DND-41 (cell line): ENCODE measurements at places on chromosomes 16 and 17.

GRCh38 chr17:37816950-37817349, 72.1 kb upstream of the HNF1B start:
- H3K27me3 ChIP-seq = peaks cover 8% of the 10 kb centered on the region
- H3K4me3 ChIP-seq = no peak overlapping the region
- H3K27ac ChIP-seq = no peak overlapping the region
- no peaks in the 10 kb centered on the region for H3K36me3 ChIP-seq

DNA sequence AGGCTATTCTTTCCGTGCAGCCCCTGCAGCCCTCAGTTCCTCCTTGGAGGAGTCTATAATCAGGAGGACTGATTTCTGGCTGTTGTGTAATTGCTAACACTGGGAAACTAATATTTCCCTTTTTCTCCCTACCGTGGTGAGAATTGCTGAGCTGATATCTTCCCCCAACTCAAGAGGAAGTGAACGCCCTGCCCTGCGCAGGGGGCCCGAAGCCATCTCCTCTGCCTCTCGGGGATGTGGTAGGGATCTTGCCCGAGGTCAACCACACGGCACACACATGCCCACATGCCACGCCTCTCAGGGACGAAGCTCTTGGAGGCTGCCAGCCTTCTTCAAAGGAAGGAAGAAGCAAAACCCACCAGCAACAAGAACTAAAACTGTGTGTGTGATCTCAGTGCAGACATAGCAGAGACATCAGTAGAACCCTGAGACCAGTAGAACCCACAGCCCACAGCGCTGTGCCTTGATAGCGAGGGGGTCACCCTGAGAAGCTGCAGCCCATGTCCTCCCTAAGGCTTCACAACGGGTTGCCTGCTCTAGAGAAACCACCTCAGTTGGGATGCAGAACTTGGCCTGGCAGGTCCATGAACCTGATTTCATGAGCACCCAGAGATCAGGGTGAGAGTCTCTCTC, 8.9 kb upstream of the ULK2 start:
- H3K27ac ChIP-seq = no peak overlapping the region
- no peaks in the 10 kb centered on the region for H3K36me3 ChIP-seq
- H3K27me3 ChIP-seq = no peaks in the 10 kb centered on the region

DNA sequence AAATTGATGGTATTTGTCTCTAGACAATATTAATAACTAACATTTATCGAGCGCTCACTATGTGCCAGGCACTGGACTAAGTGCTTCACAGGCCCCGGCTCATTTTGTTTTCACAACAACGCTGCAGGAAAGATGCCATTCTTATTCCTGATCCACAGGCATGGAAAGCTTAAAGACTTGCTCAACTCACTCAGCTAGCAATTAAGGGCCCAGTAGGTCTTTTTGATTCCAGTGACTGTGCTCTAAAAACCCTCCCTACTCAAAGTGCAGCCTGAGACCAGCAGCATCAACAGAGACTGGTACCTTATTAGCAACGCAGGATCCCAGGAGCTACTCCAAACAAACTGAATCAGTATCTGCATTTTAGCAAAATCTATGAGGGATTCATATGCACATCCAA, 35.3 kb downstream of the CUEDC1 start:
- no peak overlapping the region for H3K4me3 ChIP-seq
- no peaks in the 10 kb centered on the region for H3K36me3 ChIP-seq
- no peak for DNase-seq
- no peaks in the 10 kb centered on the region for H3K4me1 ChIP-seq
- peaks cover 15% of the 10 kb centered on the region for H3K27me3 ChIP-seq

DNA sequence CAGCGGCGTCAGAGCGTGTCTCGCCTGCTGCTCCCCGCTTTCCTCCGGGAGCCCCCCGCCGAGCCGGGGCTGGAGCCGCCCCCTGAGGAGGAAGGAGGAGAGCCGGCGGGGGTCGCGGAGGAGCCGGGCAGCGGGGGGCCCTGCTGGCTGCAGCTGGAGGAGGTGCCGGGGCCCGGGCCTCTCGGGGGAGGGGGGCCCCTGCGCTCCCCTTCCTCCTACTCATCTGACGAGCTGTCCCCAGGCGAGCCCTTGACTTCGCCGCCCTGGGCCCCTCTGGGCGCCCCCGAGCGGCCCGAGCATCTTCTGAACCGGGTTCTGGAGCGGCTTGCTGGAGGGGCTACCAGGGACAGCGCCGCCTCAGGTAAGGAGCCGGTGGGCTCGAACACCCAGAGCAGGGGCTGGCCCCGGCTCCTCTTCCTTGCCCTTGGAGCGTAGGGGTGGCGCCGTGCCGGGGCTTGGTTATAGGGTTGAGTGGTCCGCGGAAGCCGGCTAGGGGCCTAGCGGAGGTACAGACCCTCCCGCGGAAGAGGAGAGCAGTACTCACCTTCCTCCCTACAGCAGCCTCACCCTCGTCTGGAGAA, 841 bp downstream of the RAPGEFL1 start:
- no peak overlapping the region for H3K4me3 ChIP-seq
- no peaks in the 10 kb centered on the region for H3K4me1 ChIP-seq
- H3K27me3 ChIP-seq = no peaks in the 10 kb centered on the region
- peaks cover 38% of the 10 kb centered on the region for H3K36me3 ChIP-seq

GRCh38 chr17:80817861-80818260, 173.8 kb upstream of the CHMP6 start:
- DNase-seq = no peak
- peaks cover 25% of the 10 kb centered on the region for H3K36me3 ChIP-seq
- H3K4me1 ChIP-seq = no peaks in the 10 kb centered on the region
- H3K4me3 ChIP-seq = no peak overlapping the region
- H3K27ac ChIP-seq = no peak overlapping the region

DNA sequence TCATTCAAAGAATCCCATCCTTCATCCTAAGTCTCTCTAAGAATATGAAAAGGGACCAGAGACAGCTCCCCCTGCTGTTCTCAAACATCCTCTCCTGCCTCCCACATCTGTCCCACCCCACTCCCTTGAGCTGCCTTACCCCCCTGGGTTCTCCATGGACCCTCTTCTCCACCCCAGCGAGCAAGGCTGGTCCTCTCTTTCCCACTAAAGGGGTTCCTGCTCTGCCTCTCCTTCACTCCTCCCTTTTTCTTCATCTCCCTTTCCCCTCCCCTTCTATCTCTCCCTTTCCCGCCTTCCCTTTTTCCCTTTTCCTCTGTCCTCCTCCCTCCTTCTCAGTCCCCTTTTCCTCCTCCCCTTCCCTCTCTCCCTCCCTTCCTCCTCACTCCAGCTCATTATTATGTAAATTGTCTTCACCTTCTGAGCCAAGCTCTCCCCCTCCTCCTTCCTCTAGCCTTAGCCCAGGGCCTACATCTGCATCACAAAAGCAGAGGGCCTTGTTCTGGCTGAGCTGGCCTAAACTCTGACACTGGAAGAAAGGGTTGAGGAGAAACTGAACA, 90.0 kb downstream of the GNAO1 start:
- H3K36me3 ChIP-seq = peaks cover 30% of the 10 kb centered on the region
- no peak overlapping the region for H3K27ac ChIP-seq
- no peak for DNase-seq
- H3K4me3 ChIP-seq = no peak overlapping the region

- H3K27me3 ChIP-seq = no peaks in the 10 kb centered on the region
- H3K36me3 ChIP-seq = peaks cover 57% of the 10 kb centered on the region
- H3K4me1 ChIP-seq = peaks cover 38% of the 10 kb centered on the region
- H3K4me3 ChIP-seq = peak overlapping the region; percentile 79
Measured at GRCh38 chr16:23640615-23640930, 537 bp downstream of the PALB2 start.

GRCh38 chr17:5883775-5884665, 186.2 kb upstream of the WSCD1 start:
- no peak overlapping the region for H3K4me3 ChIP-seq
- no peaks in the 10 kb centered on the region for H3K36me3 ChIP-seq
- H3K27me3 ChIP-seq = peaks cover 2% of the 10 kb centered on the region
- H3K4me1 ChIP-seq = no peaks in the 10 kb centered on the region

GRCh38 chr17:40551879-40552768, 13.1 kb downstream of the CCR7 start:
- H3K4me1 ChIP-seq = peaks cover 96% of the 10 kb centered on the region
- H3K36me3 ChIP-seq = peaks cover 8% of the 10 kb centered on the region; the same call in 1 of the 2 replicates
- H3K4me3 ChIP-seq = no peak overlapping the region

DNA sequence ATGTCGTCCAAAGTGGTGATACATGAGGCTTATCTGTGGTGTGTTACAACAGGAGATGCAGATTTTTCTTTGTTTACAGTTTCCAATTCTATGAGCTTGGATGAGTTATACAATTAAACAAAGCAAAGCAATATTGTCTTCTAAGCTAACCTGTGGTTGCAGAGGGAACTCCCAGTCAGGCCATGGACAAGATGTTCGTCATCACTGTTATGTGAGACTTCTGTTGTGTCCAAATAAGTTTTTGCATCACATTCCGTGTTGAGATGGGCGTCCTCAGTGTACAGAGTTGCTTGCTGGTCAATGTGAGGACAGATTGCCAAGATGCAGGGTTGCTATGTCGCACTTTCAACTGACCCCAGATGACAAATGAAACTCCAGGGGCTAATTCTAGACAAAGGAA, 189.3 kb downstream of the IRF8 start:
- H3K27me3 ChIP-seq = no peaks in the 10 kb centered on the region
- no peaks in the 10 kb centered on the region for H3K36me3 ChIP-seq
- no peak for DNase-seq
- no peak overlapping the region for H3K27ac ChIP-seq
- no peaks in the 10 kb centered on the region for H3K4me1 ChIP-seq
- H3K4me3 ChIP-seq = no peak overlapping the region

- DNase-seq = no peak
- no peak overlapping the region for H3K27ac ChIP-seq
- H3K4me1 ChIP-seq = peaks cover 26% of the 10 kb centered on the region
- no peaks in the 10 kb centered on the region for H3K27me3 ChIP-seq
Measured at GRCh38 chr17:72730077-72730476, 362.4 kb downstream of the SLC39A11 start.

DNA sequence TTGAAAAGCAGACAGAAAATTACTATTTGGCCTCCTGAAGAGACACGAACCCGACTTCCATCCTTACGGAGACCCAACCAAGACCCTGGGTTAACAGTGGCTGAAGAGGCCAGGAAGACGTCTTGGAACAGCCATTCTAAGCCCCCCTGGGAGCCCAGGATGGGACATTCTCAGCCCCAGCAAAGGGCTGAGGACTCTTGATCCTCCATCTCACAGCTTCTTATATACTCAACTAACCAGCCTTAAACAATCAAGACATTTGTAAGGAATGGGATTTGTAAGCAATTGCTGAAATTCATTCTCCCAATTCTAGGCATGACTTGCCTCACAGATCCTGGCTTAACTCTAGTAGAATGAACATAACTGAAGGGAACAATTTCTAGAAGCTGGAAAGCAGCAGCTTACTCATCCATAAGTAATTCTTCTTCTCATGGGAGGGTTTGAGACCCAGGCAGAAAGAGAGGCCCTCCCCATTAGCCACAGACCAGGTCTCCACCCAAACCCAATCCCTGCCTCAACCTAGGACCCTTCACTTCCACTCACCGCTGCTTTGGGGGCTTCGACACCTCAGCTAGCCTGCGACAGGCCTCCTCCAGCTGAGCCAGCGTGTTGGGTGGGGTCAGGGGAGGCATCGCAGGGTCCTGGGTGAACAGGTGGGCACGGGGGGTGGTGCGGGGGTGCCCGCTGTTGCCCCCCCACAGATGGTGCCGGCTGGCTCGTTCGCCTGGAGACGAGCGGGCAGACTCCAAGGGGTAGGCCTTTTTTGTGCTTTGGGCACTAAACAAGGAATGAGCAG, 25.5 kb downstream of the AXIN2 start:
- no peak for DNase-seq
- peaks cover 37% of the 10 kb centered on the region for H3K36me3 ChIP-seq

DNA sequence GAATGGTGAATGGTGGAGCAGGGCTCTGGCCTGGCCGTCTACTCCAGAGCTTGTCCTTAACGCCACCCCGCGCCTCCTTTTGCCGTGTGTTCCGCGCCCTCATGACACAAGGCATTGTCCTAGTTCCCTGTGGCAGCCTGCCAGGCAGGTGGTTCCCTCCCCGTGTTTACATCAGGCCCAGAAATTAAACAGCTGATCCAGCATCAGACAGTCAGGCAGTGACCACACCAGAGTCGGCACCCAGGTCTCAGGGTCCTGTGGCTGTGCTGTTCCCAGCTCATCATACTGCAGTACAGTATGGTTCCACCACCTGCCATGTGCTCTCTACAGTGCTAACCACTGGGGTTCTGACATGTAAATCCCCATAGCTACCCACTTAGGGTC, 119.7 kb downstream of the RAB11FIP4 start:
- no peak for DNase-seq
- no peaks in the 10 kb centered on the region for H3K27me3 ChIP-seq
- no peaks in the 10 kb centered on the region for H3K4me1 ChIP-seq
- no peaks in the 10 kb centered on the region for H3K36me3 ChIP-seq

- no peaks in the 10 kb centered on the region for H3K36me3 ChIP-seq
- no peak overlapping the region for H3K4me3 ChIP-seq
- H3K27me3 ChIP-seq = no peaks in the 10 kb centered on the region
- peak overlapping the region; percentile 89 for H3K27ac ChIP-seq
Measured at GRCh38 chr16:54245788-54246453, 40.7 kb downstream of the IRX3 start.

DNA sequence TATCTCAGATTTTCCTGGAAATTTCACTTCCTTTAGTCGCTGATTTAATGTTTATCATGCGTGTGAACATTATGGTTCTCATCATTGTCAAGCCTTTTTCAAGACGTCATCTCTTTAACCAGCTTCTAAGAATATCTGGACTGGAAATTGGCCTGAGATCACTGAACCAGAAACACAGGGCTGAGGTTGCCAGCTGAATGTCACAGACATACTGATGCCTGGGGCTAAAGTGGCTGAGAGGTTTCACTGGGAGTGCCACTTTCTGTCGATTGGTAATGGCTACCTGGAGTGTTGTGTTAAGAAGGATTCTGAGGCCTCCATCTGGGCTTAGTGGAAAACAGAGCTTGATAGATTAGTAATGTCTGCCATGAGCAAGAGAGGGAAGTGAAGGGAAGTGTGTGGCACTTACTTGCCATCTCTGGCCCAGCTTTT, 54.2 kb downstream of the CRISPLD2 start:
- H3K4me1 ChIP-seq = no peaks in the 10 kb centered on the region
- no peak overlapping the region for H3K27ac ChIP-seq
- H3K36me3 ChIP-seq = no peaks in the 10 kb centered on the region
- no peak overlapping the region for H3K4me3 ChIP-seq
- H3K27me3 ChIP-seq = peaks cover 8% of the 10 kb centered on the region

DNA sequence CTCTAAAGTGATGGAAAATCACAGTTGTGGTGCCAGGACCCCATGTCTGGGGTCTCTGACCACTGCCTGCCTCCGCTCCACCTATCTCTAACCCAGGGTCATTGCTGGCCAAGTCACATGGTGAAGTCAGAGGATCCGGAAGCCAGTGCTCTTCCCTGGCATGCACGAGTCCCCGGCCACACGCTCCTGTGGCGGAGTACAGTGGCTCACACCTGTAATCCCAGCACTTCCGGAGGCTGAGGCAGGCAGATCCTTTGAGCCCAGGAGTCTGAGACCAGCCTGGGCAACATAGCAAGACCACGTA, 21.5 kb upstream of the RBFOX3 start:
- no peak for DNase-seq
- H3K27me3 ChIP-seq = peaks cover 17% of the 10 kb centered on the region
- no peaks in the 10 kb centered on the region for H3K4me1 ChIP-seq
- H3K36me3 ChIP-seq = no peaks in the 10 kb centered on the region

GRCh38 chr16:1613211-1613622, 1.1 kb downstream of the CRAMP1 start:
- H3K27ac ChIP-seq = peak overlapping the region; percentile 59
- peaks cover 10% of the 10 kb centered on the region for H3K27me3 ChIP-seq
- DNase-seq = peak; percentile 18
- H3K4me3 ChIP-seq = peak overlapping the region; percentile 98
- peaks cover 55% of the 10 kb centered on the region for H3K4me1 ChIP-seq

GRCh38 chr17:1087381-1088241, 90.7 kb downstream of the TIMM22 start:
- H3K4me1 ChIP-seq = no peaks in the 10 kb centered on the region
- H3K27me3 ChIP-seq = no peaks in the 10 kb centered on the region
- no peak overlapping the region for H3K27ac ChIP-seq
- peaks cover 29% of the 10 kb centered on the region for H3K36me3 ChIP-seq
- no peak for DNase-seq
- no peak overlapping the region for H3K4me3 ChIP-seq
